T follicular helper cell (primary cell): ENCODE measurements at places on chromosomes 7 and 10.

- no peak for DNase-seq
These were observed 180.9 kb downstream of the SEMA3A start for GRCh38 chr7:84013616-84014240.

DNA sequence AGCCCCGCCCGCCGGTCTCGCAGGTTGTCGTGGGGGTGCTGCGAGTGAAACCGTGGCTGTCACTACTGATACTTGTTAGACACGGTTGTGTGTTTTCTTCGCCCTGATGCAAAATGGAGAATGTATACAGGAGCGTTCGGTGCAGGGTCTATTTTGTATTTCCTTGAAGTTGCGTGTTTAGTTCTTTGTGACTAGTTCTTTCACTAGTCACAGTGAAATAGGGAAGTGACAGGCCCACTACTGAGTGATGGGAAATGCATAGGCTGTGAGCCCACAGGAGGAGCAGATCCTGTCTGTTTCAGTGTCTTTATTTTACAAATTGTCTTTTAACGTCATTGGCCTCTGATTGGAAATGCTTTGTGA, 675 bp downstream of the ABRAXAS2 start:
- DNase-seq = no peak

DNA sequence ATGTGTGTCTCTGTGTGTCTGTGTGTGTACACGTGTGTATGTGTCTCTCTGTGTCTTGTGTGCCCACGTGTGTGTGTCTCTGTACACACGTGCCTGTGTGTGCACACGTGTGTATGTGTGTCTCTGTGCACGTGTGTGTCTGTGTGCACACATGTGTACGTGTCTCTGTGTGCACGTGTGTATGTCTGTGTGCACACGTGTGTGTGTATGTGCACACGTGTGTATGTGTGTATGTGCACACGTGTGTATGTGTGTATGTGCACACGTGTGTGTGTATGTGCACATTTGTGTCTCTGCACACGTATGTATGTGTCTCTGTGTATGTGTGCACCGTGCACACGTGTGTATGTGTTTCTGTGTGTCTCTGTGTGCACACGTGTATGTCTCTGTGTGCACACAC, 248.7 kb upstream of the SHH start:
- no peak for DNase-seq

- DNase-seq = no peak
These were observed 4.5 kb downstream of the TSPAN14 start for GRCh38 chr10:80458638-80459037.

DNA sequence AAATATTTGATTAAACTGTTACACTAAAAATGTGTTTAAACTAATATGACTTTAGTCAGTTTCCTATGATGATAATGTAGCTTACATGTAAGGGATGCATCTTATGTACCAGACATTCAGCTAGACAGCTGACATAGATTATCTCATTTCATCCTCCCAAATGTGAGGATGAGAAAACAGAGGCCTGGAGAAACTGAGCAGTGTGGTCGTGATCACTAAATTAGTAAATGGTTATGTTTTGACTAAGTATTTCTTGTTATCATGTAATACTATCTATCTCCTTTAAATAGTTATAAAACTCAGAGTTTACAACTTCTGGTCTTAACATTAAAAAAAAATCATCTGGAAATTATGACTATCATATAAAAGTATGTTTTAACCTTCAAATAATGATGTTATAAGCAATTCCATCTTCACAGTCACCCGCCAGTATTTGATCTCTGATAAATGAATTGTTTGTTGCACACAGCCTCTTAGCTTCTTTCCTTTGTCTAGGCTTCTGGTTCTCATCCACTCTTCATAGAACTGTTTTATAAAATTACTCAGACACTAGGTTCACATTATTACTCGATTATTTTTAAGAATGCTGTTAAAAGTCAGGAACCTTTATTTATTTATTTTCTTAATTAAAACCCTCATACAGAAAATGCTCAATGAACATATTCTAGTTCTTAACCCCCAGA, 33.6 kb upstream of the HDAC9 start:
- no peak for DNase-seq

DNA sequence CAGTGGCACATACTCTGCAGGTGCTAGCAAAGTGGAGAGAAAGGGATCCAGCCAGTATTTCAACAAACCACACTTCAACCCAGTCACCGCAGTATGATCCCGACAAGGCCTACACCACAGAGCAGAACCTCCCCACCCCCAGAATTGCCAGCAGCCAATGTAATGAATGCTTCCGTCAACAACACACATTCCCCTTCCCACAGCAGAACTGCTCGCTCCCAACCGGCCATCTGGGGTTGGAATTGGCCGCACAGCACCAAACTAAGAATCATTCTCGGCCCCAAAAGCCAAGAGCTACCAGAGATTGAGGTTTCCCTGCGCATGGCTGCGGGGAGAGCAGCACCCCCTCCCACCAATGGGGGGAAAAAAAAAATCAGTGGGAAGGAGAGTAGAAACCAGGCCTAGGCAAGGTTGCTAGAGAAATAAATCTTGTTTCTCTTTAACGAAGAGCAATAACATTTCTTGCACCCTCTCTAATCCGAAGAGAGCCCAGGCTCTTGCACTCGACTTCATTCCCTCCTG, 1.1 kb downstream of the WASL start:
- DNase-seq = peak; percentile 10

- no peak for DNase-seq
These were observed 14.6 kb downstream of the ITGB1 start for GRCh38 chr10:32943395-32943794.

- DNase-seq = no peak
These were observed 399.5 kb upstream of the FOXK1 start for GRCh38 chr7:4282434-4283223.

DNA sequence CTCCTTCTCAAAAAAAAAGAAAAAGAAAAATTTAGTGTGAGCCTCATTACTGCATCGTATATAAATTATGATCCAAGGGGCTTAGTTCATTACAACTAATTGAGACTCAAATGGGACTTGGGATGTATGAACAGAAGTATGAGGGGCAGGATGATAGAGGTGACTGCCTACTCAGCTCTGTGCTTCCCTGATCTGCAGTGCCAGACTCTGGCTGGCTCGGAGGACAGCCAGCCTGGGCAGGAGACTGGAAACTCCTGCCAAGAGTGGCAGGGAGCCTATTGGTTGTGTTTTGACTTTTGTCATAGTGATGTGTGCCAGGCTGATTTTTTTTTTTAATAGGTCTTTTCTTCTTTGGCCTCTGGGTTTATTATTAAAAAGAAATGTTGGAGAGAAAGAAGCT, 73.8 kb upstream of the GTF2IRD1 start:
- no peak for DNase-seq

- no peak for DNase-seq
These were observed 48.4 kb upstream of the CUL1 start for GRCh38 chr7:148650232-148650858.

- no peak for DNase-seq
These were observed 8.1 kb upstream of the SH2D4B start for GRCh38 chr10:80529604-80530003.

GRCh38 chr7:41692251-41692650, 10.6 kb downstream of the INHBA start:
- DNase-seq = no peak

DNA sequence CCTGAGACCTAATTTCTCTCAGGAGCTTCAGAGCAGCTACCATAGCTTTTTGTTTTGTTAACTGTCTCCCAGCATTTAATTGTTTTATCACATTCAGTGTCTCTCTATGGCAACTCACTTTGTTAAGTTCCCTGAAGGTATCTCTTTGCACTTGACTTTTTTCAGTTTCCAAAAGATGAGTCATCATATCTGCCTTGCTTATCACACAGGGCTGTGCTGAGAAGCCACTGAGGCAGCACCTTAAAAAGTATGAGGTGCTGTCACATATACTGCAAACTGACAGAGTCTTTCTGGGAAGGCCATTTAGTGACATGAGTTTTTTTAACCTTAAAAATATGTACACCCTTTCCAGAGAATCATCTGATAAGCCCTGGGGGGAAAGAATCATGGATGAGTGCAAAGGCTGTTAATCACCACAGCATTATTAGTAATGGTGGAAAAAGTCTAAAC, 56.8 kb downstream of the PPP1R3C start:
- DNase-seq = no peak

- no peak for DNase-seq
These were observed 80.8 kb downstream of the HIBADH start for GRCh38 chr7:27581906-27582305.

DNA sequence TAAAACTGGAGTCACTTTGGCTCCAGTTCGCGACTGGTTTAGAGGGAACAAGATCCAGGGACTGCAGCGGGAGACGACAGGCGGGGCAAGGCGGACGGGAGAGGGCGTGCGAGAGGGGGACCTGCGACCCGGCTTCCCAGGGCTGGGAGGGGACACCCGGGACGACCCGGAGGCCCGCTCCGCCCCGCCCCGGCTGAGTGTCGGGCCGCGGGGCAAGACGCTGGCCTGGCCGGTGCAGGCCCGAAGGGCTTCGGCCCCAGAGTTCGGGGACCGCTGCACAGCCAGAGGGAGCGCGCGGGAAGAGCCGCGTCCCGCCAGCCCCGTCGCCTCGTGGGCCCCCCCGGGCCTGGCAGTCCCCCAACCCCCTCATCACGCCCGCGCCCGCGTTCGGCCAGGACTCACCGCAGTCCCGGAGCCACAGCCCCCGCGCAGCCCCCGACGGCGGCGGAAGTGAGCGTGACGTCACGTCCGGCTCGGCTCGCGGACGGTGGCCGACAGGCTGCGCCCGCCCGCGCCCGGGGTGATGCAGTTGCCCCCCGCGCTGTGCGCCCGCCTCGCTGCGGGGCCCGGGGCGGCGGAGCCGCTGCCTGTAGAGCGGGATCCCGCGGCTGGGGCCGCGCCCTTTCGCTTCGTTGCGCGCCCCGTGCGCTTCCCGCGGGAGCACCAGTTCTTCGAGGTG, at the start of the genes TUBGCP2 and ZNF511:
TUBGCP2 (minus strand) TSS at position 452 of the 679 bp plus-strand sequence. CDS start 5,931 bp downstream, outside the sequence.
ZNF511 (plus strand) TSS at position 494 of the 679 bp plus-strand sequence; CDS start at position 524, 30 bp downstream.
- peak; percentile 82 for DNase-seq

GRCh38 chr7:90538405-90538804, 57.7 kb upstream of the CDK14 start:
- DNase-seq = no peak

GRCh38 chr7:50292165-50292757, 12.3 kb upstream of the IKZF1 start:
- DNase-seq = no peak

DNA sequence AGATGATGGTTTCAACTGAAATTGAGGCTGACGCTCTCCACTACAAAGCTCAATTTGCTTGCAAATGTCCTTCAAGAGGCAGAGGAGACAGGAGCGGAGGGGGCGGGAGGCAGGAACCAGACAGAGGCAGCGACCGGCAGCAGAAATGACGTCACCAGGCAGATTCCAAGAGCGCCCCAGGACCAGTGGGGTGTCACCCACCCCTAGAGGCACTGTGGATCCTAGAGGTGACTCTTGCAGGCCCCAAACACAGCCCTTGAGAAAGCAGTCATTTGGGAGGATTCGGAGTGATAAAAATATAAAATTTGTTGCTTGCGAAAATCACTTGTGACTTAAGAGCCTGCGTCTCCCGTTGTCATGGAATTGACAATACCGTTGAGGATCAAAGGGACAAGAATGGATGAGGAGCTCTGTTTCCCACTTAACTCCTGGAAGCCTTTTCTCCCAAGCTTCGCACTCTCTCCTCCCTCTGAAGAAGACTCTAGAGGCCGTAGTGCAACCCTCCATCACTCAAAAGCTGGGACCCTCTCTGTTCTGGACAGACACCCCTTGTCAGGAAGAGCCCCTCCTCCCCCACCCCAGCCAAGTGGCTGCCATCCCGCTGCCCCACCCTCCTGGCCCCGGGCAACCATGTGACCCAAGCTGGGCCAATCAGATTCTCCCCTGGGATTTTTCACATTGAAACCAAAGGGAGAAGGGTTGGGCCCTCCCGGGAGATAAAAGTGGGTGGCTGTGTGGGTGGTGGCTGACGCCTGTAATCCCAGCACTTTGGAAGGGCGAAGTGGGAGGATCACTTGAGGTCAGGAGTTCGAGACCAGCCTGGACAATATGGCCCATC, 16.3 kb upstream of the SLC29A4 start:
- no peak for DNase-seq

DNA sequence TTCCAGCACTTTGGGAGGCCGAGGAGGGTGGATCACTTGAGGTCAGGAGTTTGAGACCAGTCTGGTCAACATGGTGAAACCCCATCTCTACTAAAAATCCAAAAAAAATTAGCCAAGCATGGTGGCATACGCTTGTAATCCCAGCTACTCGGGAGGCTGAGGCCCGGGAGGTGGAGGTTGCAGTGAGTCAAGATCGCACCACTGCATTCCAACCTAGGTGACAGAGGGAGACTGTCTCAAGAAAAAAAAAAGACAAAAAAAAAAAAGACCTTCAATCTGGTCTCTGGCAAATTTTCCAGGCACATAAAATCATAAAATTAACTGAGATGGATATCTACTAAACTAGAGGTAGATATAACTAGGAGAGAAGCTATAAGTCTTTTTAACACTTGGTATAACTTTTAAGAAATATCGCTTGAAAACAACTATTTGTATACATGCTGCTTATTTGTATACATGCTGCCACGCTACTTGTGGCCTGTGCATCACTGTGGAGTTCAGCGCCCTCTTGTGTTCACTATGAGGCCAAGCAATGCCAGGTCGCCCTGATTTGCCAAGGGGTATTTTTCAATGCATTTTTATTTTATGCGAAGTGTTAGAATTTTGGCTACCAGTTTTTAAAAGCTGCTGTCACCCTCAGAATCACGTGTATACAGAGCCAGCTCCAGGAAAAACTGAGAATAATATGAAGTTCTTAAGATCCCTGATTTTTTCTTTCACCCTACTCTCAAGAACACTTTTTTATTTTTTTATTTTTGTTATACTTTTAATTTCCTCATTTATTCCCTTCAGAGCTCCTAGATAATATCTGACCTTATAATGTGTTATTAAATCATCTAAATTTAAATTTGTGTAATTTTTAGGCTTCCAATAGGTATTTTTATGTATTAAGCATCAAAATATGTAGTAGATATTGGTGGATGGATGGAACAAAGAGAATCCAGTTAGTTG, 26.7 kb downstream of the CYCS start:
- peak; percentile 32 for DNase-seq

DNA sequence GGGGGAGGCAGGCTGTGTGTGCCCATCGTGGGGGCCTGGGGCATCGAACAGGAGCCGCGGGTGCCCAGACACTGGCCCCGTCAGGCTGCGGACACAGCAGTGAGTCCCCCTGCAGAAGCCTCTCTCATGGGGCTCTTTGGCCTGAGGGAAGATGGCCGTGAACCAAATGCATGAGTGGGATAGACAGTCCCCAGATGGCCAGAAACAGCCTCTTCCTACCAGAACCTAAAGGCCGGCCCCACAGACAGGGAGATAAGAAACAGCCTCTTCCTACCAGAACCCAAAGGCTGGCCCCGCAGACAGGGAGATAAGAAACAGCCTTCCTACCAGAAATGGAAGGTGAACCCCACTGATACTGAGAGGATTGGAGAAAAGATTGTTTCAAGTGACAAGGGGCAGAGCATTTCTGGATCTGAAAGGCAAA, 16.6 kb downstream of the IDI2 start:
- no peak for DNase-seq

GRCh38 chr7:142384493-142384922, 126.7 kb upstream of the PRSS58 start:
- DNase-seq = no peak

- no peak for DNase-seq
These were observed 34.5 kb upstream of the LYZL1 start for GRCh38 chr10:29254123-29255046.

DNA sequence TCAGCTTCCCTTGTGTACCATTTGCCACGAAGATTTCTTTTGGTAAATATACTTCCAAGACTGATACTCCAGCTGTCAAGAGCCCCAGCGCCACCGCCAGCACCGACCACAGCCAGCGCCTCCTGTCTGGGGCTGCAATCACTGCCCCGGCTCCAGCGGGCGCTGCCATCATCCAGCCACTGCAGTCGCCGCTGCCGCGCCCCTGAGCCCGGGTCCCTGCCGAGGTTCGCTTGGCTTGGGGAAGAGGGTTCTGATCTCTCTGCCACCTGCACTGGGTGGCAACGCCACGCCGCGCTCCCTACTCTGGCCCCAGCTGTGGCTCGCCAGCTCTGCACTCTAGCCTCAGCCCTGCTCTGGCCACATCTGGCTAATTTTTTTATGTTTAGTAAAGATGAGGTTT, 57.7 kb upstream of the ZNF138 start:
- no peak for DNase-seq
